ENCODE measurements at places on chromosomes 11 and 22. TPM values are rescaled to one million over a fixed set of nuclear protein-coding genes. Genes with fewer than 3 reads are reported as not detected.

LPXN gene
- total RNA-seq: 5.8 TPM

CCND1 gene
- total RNA-seq: 215 TPM

- H3K27ac ChIP-seq: no peak overlapping the region
- no peak overlapping the region for H3K4me3 ChIP-seq
- peaks cover 8% of the 10 kb centered on the region for H3K36me3 ChIP-seq
- H3K27me3 ChIP-seq: no peaks in the 10 kb centered on the region
- H3K4me1 ChIP-seq: peaks cover 14% of the 10 kb centered on the region
These were observed 114.6 kb upstream of the SESN3 start for GRCh38 chr11:95345651-95346050.

DNA sequence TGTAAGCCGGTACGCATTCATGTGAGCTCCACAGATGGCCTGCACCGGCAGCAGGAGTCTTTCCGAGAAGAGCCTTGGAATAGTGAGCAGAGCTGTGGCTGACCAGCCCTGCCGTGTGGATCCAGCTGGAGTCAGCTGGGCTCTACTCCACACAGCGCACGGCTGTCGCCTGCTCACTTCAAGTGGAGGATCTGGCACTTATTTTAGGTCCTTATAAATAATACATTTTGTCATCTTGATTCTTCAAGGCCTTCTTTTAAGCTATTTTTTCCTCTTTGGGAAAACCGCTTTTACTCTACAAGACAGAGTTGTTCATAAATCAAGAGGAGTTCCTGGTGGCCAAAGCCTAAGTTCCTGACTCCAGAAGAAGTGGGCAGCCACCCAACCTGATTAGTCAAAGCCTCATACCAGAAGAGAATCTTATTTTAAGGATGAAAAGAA is 93.8 kb downstream of the KCNC1 start:
- no peaks in the 10 kb centered on the region for H3K27me3 ChIP-seq
- H3K36me3 ChIP-seq: no peaks in the 10 kb centered on the region

DNA sequence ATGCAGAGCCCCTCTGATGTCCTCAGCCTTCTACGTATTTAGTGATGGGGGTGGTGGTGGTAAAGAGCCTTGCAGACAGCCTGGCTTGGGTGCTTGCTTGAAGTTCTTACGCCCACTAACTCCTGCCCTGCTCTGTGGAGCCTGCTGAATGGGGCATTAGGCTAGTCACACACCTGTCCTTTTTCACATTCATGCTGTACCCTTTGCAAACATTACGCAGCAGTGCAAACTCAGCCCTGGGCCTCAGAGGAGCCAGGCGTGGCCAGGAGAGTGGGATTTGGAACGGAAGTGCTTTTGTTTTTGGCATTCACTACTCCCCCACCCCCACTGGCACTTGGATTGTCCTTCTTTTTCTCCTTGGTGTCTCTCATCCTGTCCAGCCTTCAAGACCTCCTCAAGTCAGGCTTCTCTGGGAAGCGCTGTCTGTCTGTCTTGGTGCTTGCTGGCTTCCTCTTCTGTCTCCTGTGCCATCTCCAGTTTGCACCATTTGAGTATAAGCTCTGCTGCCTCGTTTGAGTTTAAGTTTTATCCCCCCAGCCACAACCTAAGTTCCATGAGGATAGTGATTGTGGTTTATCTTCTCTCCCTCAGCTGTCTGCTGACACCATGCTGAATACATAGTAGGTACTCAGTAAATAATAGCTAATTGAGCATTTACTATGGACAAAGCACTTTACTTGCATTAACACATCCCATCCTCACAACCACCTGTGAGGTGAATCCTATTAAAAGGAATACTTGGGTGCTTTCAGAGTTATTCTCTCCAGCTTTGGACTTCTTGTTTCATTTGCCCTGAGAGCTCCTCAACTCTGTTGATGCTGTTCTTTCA is 26.7 kb downstream of the ZBTB16 start:
- H3K36me3 ChIP-seq: no peaks in the 10 kb centered on the region
- peaks cover 5% of the 10 kb centered on the region for H3K4me1 ChIP-seq
- H3K4me3 ChIP-seq: no peak overlapping the region
- DNase-seq: no peak

GRCh38 chr11:75240311-75241035 is at the start of gene TPBGL:
Gene TPBGL (plus strand): TSS chr11:75240774. CDS start chr11:75241050, 276 bp downstream.
- peak within 1 kb of the TSS; percentile 62 for H3K4me3 ChIP-seq
- no peaks in the 10 kb centered on the region for H3K36me3 ChIP-seq
- peaks cover 87% of the 10 kb centered on the region for H3K27me3 ChIP-seq
- H3K27ac ChIP-seq: no peak within 1 kb of the TSS

SCN2B gene
- 2.3 TPM for total RNA-seq

KRTAP5-3 gene
- not detected for total RNA-seq

DNA sequence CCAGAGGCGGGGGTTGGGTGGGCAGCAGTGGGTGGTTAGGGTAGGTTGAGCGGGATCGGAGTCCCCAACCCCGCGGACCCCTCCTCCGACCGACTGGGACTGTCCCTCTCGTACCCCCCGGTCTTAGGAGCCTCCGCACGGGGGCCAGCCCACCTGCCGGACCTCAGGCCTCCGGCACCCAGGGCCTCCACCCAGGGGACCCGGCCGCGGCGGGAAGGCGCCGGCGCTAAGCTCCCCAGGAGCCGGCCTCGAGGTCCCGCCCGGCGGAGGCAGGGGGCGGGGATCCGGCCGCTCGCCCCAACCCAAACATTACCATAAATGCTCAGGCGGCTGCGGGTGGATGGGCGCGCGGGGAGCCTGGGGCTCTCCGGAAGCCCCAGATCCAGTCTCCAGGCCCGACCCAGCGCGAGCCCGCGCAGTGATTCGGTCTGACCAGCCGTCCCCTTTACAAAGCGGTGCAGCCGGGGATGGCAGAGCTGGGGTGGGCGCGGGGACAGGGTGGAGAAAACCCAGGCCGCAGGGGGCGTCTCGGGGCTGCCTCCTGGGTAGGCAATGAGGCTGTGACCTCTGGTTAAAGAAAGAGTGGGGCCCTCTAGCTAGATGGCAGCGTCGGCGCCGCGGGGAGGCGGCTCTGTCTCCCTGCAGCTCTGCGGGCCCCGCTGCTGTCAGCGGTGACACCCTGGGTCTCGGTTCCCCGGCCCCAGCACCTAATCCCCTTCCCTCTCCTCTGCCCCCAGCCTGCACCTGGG is 4.0 kb upstream of the MCAM start:
- H3K4me3 ChIP-seq: peak overlapping the region; percentile 67
- no peak overlapping the region for H3K27ac ChIP-seq
- H3K36me3 ChIP-seq: no peaks in the 10 kb centered on the region
- no peaks in the 10 kb centered on the region for H3K27me3 ChIP-seq
- H3K4me1 ChIP-seq: peaks cover 40% of the 10 kb centered on the region

- peaks cover 21% of the 10 kb centered on the region for H3K4me1 ChIP-seq
- H3K4me3 ChIP-seq: no peak overlapping the region
- H3K36me3 ChIP-seq: no peaks in the 10 kb centered on the region
- H3K27me3 ChIP-seq: peaks cover 11% of the 10 kb centered on the region
- DNase-seq: no peak
These were observed 53.8 kb upstream of the CAPRIN1 start for GRCh38 chr11:33997584-33998251.

DNA sequence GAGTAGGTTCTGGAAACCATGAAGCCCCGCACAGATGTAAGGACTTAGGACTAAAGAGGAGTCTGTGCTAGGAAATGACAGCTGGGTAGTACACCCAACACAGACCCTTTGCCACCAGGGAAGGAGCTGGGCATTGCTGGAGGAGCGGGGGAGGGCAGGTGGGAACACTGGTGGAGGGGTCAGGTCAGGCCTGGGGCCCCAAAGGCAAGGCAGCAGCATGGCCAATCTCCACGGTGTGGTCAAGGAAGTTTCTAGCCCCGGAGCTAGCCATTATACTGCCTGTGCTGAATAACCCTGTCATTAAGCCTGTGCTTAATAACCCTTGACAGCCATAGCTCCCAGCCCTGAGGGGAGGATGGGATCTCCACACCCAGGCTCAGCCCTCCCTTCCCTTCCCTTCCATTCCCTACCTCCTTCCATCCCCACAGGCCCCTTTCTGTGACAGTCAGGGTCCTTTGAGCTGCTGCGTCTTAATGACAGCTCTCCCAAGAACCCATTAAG is 2.1 kb downstream of the TMPRSS4 start:
- peaks cover 29% of the 10 kb centered on the region for H3K4me1 ChIP-seq
- DNase-seq: no peak
- no peak overlapping the region for H3K4me3 ChIP-seq
- no peak overlapping the region for H3K27ac ChIP-seq
- peaks cover 2% of the 10 kb centered on the region for H3K27me3 ChIP-seq

MUC5AC gene
- total RNA-seq: not detected

DNA sequence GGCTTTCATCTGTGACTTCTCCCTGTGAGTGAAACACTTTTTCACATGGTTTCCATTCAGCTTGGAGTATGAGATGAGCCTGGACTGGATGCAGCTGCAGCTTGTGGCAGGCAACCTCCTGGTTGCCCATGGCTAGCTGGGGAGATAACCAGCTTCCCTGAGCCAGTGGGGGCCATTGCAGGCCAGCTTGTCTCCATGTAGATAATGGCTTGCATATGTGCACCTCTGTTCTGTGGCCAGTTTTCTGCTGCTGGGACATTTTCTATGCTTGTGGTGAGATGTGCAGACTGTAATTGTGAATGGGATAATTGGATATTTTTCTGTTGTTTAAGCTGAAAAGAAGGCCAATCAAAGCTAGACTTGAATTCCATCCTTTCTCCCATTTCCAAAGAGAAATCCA is 38.5 kb downstream of the INSC start:
- H3K4me1 ChIP-seq: peaks cover 3% of the 10 kb centered on the region
- DNase-seq: no peak
- H3K27ac ChIP-seq: no peak overlapping the region
- H3K36me3 ChIP-seq: no peaks in the 10 kb centered on the region

DNA sequence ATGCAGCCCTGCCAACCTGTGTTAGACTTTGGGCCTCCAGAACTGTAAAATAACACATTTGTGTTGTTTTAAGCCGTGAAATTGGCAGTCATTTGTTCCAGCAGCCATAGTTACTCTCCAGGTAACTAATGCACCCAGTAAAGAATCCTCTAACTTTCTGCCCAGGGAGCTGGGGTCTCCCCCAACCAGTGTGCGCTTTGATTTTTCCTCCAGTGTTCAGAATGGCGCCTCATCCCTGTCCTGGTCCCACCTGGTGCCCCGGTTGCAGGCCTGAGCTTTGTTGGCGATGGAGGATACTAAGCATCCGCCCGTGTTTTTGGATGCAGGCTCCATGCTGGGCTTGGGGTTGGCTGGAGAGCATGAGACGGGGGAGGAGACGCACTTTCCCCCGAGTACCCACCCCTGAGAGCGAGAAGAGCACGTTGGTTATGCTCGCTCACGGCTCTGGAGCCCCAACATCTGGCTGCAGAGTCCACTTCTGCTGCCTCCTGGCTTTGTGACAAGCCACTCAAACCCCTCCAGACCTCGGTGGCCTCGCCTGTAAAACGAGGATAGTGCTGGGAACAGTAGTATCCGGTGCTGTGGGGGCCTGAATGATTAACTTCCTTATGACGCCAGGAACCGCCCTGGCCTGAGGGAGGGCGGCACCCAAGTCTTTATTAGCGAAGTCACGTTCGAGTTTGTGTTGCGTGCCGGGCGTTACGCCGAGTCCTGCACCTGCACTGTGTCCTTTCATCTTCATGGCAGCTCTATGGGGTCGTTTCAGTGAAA is 25.8 kb downstream of the MRGPRD start:
- DNase-seq: no peak
- H3K4me3 ChIP-seq: no peak overlapping the region
- no peak overlapping the region for H3K27ac ChIP-seq

- no peak overlapping the region for H3K4me3 ChIP-seq
- H3K4me1 ChIP-seq: peaks cover 27% of the 10 kb centered on the region
These were observed 46.6 kb upstream of the CTSC start for GRCh38 chr11:88384004-88384668.

SLC17A6 gene
- not detected for total RNA-seq

DNA sequence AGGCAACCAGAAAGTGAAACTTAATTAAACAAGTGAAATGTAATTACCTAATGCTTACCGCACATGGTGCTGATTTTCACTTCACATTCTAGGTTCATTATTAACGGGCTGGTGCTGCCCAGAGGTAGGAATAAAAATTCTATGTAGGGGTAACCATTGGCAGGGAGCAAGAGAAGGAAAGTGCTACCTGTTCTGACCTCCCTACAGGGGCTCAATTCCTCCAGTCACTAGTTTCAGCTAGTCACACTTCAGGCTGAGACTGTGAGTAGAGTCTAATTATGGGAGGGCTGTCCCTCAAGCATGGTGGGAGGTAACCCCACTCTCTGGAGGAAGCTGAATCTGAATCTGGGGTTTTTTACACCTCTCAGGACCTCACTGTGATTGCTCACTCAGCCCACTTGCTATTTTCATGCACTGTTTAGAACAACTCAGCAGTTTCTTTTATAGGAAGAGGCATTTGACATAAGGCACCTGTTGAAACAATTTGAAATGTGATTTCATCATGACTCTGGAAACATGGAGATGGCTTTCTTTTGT is 75.4 kb downstream of the MAML2 start:
- peak overlapping the region; percentile 79 for H3K27ac ChIP-seq
- peaks cover 48% of the 10 kb centered on the region for H3K4me1 ChIP-seq
- DNase-seq: no peak
- H3K4me3 ChIP-seq: no peak overlapping the region

- peaks cover 10% of the 10 kb centered on the region for H3K4me1 ChIP-seq
- DNase-seq: no peak
- no peak overlapping the region for H3K27ac ChIP-seq
- H3K36me3 ChIP-seq: no peaks in the 10 kb centered on the region
These were observed 145.6 kb upstream of the UBASH3B start for GRCh38 chr11:122509899-122510298.

DNA sequence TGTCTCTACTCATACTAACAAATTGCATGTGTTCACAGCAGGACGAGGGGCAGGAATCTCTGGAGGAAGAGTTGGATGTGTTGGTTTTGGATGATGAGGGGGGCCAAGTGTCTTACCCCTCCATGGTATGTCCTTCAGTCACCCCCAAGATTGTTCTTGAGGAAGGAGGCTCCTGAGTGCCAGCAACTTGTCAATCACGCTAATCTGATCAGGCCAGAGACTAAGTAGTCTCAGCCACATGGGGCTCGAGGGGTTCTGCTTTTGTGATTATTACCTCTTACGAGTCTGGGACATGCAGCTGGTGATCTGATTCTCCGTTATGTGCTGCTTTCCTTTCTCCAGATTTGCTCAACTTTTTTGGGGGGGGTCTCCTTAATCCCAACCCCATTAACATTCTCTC is 54.3 kb downstream of the CTNND1 start:
- no peak overlapping the region for H3K27ac ChIP-seq
- H3K4me3 ChIP-seq: no peak overlapping the region
- H3K27me3 ChIP-seq: no peaks in the 10 kb centered on the region
- H3K4me1 ChIP-seq: no peaks in the 10 kb centered on the region
- H3K36me3 ChIP-seq: peaks cover 45% of the 10 kb centered on the region

DKK3 gene
- total RNA-seq: 30.0 TPM

P2RY6 gene
- 0.51 TPM for total RNA-seq

ANKK1 gene
- total RNA-seq: 2.1 TPM

DNA sequence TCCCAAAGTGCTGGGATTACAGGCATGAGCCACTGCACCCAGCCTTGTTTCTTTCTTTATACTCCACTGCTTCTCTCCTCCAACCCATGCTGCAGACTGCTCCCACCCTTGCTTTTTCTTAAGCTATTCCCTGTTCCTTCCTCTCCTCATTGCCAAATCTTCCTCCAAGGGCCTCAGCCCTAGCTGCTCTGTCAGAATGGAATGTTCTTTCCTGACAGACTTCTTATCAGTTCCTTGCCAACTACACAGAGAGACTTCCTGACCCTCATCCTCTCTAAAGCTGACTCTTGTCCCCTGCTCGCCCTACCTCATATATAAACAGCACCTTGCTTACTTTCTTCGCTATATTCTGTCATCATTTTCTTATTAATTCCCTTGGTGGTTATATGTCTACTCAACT is 16.9 kb upstream of the PIK3C2A start:
- H3K4me1 ChIP-seq: peaks cover 3% of the 10 kb centered on the region
- H3K27ac ChIP-seq: no peak overlapping the region
- no peaks in the 10 kb centered on the region for H3K27me3 ChIP-seq

GRCh38 chr22:27636716-27637508 is 164.6 kb downstream of the MN1 start:
- H3K4me1 ChIP-seq: peaks cover 11% of the 10 kb centered on the region
- no peaks in the 10 kb centered on the region for H3K36me3 ChIP-seq
- DNase-seq: no peak

All from mesothelial cell of epicardium (in vitro differentiated cells).